ENCODE measurements at places on chromosomes 16 and 17.

DNA sequence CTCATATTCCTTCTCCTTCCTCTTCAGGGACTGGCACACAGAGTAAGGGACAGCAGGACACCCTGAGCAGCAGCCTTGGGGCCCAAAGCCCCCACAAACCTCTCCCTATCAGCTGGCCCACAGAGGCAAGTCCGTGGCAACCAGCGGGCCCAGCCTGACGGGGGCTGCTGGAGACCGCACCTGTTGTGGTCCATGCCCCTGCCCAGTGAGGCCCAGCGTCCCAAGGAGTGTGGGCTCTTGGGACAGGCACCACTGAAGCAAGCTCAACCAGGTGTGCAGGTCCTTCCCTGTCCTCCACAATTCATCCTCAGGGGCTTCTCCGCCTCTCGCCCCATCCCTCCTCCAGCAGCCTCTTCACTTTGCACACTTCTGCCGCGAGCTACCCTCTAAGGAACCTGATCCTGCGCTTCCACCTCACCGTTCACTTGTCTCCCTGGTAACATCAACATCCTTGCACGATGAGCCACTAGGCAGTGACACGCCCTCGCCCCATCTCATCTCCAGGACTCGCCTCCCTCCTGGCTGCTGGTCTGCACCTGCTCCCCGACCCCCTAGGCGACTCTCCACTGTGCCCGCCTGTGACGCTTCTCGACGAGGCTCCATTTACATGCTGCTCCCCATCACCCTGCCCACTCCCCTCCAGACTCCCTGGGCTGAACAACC, 12.7 kb downstream of the MNT start:
- DNase-seq, result no peak

DNA sequence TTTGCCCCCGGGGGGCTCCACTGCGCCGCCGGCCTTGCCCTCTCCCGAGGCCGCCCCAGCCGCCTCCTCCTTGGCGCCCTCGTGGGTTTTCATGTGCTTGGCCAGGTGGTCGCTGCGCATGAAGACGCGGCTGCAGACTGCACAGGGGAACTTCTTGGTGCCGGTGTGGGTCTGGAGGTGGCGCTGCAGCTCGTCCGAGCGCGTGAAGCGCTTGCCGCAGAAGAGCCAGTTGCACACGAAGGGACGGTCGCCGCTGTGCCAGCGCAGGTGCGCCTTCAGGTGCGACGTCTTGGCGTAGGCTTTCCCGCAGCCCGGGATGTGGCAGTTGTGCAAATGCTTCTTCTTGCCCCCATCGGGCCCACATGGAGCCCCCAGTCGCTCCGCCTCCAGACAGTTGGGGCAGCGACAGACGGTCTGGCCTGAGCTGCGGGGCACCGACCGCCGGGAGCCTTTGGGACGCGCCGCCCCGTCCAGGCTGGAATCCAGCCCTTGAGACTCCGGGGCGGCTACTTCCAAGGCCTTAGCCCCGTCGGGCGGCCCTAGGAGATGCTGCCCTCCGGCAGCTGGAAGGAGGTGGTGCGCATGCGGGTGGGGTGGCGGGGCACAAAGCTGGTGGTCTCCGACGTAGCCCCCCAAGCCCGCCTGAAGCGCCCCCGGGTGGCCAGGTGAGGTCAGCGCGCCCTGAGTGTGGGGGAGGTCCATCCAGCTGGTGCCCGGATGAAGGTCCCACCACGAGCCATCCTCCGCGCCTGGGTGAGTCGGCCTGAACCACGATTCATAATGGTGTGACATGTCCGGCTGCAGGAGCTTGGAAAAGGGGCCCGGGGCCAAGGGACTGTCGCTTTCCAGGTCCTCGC, 3.4 kb downstream of the SP6 start:
- peak; percentile 54 for DNase-seq

DNA sequence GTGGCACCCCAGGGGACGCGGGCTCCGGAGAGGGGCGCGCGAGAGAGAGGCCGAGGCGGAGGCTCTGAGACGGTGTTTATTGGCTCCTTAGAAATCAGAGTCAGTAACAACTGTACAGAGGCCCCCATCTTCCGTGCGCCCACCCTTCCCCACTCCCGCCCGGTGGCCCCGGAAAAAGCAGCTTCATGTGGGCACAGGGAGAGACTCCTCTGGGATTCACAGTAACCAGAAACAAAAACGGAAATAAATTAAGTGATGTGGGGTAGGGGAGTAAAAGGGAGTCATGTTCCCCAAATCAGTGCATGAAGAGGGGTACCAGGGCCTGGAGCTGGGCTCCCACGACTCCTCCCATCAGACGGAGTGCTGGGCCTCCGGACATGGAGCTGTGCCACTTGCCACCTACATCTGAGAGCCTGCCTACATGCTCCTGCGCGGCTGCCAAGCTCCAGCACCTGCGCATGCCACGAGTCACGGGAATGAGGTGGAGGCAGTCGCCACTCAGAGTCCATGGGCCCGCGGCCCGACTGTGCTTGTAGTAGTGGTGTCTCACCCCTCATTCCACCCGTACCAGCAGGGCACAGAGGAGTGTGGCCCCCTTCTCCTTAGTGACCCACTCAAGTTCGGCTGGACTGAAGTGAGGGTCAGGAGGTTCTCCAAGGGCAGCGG, 543 bp upstream of the GPS2 start:
- DNase-seq, result no peak

GRCh38 chr17:67636834-67637520, 80.8 kb upstream of the NOL11 start:
- DNase-seq, result no peak

DNA sequence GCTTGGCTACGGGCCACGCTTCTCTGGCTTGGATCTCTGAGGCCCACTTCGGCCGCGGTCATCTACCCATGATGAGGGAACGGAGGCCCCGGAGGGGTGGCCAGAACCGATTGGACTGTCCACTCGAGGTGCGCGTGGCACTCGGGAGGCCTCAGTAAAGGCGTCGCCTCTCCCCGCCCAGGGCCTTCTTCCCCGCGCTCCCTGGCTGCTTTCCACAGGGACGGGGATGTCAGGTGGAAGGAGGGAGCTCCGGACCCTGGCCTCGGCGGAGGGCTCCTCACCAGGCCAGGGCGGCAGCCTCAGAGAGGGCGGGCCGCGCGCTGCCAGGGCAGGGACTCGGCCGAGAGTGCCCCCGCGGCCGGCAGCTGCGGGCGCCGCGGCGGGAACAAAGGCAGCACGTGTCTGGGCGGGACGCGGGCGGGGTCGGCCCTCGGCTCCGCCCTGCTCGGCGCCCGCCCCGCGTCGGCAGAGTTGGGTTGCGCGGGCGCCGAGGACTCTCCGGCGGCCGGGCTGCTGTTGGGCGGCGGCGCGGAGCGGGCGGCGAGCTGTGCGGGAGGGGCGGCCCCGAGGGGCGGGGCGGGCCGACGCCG, 587 bp upstream of the CDK5R1 start:
- DNase-seq, result peak; percentile 89
